ENCODE measurements at places on chromosomes 2 and 18.

DNA sequence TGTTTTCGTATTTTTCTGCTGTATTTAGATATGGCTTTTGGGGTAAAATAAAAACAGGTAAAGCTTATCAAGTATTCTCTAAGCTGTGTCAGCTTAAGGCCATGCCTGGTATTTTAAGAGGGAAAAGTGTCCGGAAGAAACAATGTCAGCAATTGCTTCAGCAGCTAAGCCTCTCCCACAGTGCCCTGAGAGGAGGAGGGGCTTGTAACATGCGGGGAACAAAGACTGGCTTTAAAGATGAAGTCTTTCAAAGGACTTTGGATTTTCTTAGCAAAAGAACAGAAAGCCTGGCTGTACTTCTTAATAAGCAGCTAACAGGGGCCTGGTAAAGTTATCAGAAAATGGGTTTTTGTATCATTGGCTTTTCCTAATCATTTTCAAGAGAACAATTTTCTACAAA lies 102.8 kb downstream of the PXDN start:
- DNase-seq = no peak

GRCh38 chr2:207458582-207458981 lies 71.2 kb upstream of the CREB1 start:
- DNase-seq = no peak

- DNase-seq = no peak
Observed at GRCh38 chr2:118800736-118801135, 46.7 kb downstream of the EN1 start.

DNA sequence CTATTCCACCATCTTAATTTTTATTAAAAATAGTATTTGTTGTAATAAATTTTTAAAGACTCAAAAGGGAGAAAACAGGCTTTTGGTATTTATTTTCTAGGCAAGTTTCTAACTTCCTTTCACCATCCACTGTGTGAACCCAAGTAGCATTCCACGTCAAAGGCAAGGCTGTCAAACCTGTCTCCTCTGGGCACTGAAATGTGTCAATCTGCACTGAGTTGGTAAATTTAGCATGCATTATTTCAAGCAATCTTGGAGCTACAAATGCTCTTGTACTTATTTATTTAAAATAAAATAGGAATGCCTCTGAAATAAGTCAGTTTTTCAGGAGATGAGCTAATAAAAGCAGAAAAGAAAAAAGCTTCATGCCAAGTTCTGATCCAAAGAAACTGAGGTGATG lies 130.9 kb upstream of the CNTNAP5 start:
- no peak for DNase-seq

- no peak for DNase-seq
Observed at GRCh38 chr2:119683074-119683712, 4.2 kb downstream of the TMEM177 start.

GRCh38 chr2:5921081-5921642 lies 229.0 kb downstream of the SOX11 start:
- no peak for DNase-seq

DNA sequence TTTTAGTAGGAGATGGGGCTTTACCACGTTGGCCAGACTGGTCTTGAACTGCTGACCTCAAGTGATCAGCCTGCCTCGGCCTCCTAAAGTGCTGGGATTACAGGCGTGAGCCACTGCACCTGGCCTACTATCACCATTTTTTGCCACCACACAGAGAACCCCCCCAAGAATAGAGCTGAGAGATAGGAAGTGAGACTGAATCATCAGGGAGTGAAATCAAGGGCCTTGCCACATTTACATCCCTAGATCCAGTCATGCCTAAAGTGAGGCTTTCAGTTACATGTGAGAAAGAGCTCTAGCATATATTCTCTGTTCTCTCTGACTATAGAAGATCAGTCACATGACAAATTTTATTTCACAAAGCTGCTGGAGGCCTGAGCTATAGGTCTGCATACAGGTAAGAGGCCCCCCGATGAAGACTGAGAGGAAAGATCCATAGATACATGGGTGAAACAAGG lies 28.0 kb upstream of the KCMF1 start:
- DNase-seq = no peak
